Prostate gland (tissue), 2 donors: ENCODE measurements at places on chromosomes 1 and 21. TPM values are rescaled to one million over a fixed set of nuclear protein-coding genes. Genes with fewer than 3 reads are reported as not detected.

RBBP5 gene
- total RNA-seq, result 15.0 TPM

F5 gene
- total RNA-seq, result 8.4 TPM

ASAP3 gene
- 76.5 TPM for total RNA-seq

AK5 gene
- total RNA-seq, result 20.8 TPM

CFHR2 gene
- total RNA-seq, result not detected

SLC5A9 gene
- not detected for total RNA-seq

EPHA2 gene
- total RNA-seq, result 14.8 TPM

SLC2A5 gene
- total RNA-seq, result 55.0 TPM
